Aortic smooth muscle cell (primary cell): ENCODE measurements at places on chromosomes 6 and 20. TPM values are rescaled to one million over a fixed set of nuclear protein-coding genes. Genes with fewer than 3 reads are reported as not detected.

The FAM184A gene
- total RNA-seq = 1.2 and 2.6 TPM in 2 replicates

The LZTS3 gene
- total RNA-seq = 2.5 and 4.4 TPM in 2 replicates

The MEP1A gene
- not detected in 2 replicates for total RNA-seq

The RAD21L1 gene
- 0.13 TPM in 1 of 2 replicates, not detected in the other for total RNA-seq

The PRDM1 gene
- 0.40 and 0.44 TPM in 2 replicates for total RNA-seq

The GHRH gene
- not detected in 2 replicates for total RNA-seq

The ID4 gene
- total RNA-seq = 40.4 and 67.0 TPM in 2 replicates

The PPIL6 gene
- total RNA-seq = 2.8 and 3.2 TPM in 2 replicates

The HACE1 gene
- 16.0 and 17.6 TPM in 2 replicates for total RNA-seq

The OR12D2 gene
- total RNA-seq = not detected in 2 replicates

The MACROD2 gene
- total RNA-seq = 0.40 and 0.56 TPM in 2 replicates

The RSPO4 gene
- not detected in 2 replicates for total RNA-seq

The TMEM217 gene
- total RNA-seq = 1.3 and 1.8 TPM in 2 replicates

The PRR18 gene
- not detected in 2 replicates for total RNA-seq

The B3GAT2 gene
- total RNA-seq = not detected in 2 replicates

The NUP43 gene
- 16.0 and 16.3 TPM in 2 replicates for total RNA-seq

The PRKN gene
- 3.2 and 4.2 TPM in 2 replicates for total RNA-seq

The RFX6 gene
- not detected in 2 replicates for total RNA-seq

The PRL gene
- not detected in 2 replicates for total RNA-seq

The NMBR gene
- 0.12 TPM in 1 of 2 replicates, not detected in the other for total RNA-seq

The CLPSL1 gene
- total RNA-seq = not detected in 2 replicates

The PLEKHG1 gene
- total RNA-seq = 5.0 and 6.2 TPM in 2 replicates

The ADTRP gene
- 0.66 and 2.6 TPM in 2 replicates for total RNA-seq

The BCLAF1 gene
- total RNA-seq = 130 and 159 TPM in 2 replicates

The TXLNB gene
- total RNA-seq = 0.13 and 0.19 TPM in 2 replicates

The HSPA1L gene
- total RNA-seq = 1.5 and 1.6 TPM in 2 replicates

The AIF1 gene
- not detected in 2 replicates for total RNA-seq
